Prostate gland (tissue), 2 donors: ENCODE measurements at places on chromosomes 2 and 18.

- no peak for DNase-seq
Observed at GRCh38 chr2:135078417-135078816, 26.3 kb downstream of the RAB3GAP1 start.

- no peak for DNase-seq
Observed at GRCh38 chr2:238930216-238930615, 82.3 kb downstream of the TWIST2 start.

DNA sequence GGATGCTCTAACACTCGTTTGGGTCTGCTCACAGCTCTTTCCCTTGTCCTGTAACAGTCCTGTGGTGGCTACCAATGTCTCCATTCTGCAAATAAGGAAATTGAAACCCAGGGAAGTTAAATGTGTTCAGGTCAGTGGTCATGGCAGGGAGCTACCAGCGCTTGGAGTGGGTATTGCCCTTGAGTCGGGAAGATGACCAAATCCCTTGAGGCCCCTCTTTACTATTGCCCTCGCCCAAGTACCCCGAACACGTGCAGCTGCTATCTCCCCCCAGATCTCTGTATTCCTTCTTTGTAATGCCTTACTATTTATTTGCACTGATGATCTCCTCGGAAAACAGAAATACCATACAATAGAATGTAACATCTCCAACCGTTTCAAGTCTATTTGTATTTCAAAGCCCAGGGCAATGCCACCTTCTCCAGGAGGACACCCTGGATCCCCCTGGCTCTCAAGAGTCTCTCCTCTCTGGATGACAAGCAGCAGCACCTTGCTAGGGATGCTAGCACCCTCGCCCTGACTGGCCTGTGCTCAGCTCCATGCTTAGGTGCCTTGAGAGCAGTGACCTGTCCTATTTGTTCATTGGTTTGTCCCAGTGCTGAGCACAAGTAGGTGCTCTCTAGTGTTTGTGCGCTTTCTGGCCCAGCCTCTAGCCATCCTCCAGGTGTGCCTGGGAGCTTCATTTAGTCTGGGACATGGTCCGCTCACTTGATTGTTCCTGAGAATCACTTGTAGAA is 15.1 kb downstream of the DYSF start:
- no peak for DNase-seq

GRCh38 chr2:8558096-8558495 is 123.8 kb upstream of the ID2 start:
- no peak for DNase-seq

- no peak for DNase-seq
Observed at GRCh38 chr18:32427084-32427900, 43.4 kb downstream of the GAREM1 start.

GRCh38 chr2:159617100-159617499 is 752 bp upstream of the BAZ2B start:
- no peak for DNase-seq

GRCh38 chr2:126752876-126753275 is 96.9 kb downstream of the GYPC start:
- DNase-seq = no peak

GRCh38 chr2:233901884-233902283 is 15.3 kb upstream of the TRPM8 start:
- DNase-seq = no peak

GRCh38 chr2:204691911-204692510 is 146.7 kb downstream of the PARD3B start:
- DNase-seq = peak; percentile 53

DNA sequence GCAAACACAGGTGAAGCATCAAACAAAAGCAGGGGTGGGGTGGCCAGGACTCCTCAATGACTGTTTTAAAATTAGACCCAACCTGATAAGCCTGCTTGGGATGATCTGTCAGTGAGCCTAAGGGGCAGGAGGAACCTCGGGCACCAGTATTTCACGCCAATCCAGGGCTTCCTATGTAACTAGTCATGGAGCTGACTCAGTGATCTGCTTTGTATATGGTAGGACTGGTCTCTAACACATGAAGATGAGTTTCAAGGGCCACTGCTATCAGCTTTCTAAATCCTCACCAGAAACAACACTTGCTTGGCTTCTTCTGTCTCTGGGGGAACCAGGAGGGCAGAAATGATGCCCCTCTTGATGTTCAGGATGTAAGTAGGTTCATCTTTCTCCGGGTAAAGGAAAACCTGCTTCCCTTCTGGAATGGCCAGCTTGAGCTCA is 6.2 kb downstream of the APOB start:
- DNase-seq = no peak

DNA sequence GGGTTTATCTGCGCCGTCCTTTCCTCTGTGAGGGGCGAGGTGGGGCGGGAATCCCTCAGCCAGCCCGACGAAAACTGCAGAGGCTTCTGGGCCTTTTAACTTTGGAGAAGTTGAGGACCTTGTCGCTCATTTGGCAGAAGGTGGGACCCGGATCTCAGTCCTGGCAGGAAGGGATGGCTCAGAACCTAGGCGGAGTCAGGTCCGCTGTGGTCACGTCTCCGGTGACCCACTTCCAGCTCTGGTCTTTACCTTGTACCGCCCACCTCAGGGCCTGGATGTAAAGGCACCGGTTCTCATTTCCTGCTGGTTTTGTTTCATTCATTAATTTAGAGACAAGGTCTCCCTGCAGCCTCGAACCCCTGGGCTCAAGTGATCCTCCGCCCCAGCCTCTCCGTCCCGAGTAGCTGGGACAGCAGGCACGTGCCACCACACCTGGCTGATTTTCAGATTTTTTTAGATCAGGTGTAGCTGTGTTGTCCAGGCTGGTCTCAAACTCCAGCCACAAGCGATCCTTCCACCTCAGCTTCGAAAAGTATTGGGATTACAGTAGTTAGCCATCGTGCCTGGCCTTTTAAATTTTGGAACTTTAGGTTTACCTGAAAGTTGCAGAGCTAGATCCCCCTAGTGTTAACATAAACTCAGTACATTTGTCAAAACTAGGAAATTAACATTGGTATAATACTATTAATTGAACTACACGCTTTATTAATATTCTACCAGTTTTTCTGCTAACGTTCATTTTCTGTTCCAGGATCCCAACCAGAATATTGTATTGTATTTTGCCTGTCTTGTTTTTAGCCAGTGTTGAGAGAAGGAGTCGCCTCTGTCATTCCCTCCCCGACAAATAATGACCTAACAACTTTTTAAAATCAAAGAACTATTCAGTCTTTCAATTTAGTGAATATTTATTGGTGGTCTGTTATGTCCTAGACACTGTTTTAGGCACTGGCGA is 852 bp downstream of the POLI start:
- peak; percentile 39 for DNase-seq

GRCh38 chr2:151816843-151817242 is 11.4 kb downstream of the ARL5A start:
- DNase-seq = no peak

GRCh38 chr2:192535956-192536921 is 341.5 kb upstream of the TMEFF2 start:
- DNase-seq = no peak

GRCh38 chr2:52918551-52918950 is 849.1 kb upstream of the CHAC2 start:
- DNase-seq = no peak

DNA sequence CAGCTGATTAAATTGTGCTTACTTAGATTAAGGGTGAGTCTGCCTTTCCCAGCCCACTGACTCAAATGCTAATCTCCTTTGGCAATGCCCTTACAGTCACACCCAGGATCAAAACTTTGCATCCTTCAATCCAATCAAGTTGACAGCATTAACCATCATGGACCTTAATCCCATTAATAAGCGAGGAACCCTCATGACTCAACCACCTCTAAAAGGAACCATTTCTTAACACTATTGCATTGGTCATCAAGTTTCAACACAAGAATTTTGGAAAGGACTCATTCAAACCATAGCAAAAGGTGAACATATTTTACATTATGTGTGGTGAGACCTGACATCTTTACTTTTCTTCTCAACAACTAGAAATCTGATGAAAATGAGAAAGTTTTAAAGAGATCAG is 187.0 kb downstream of the OSR1 start:
- no peak for DNase-seq

- no peak for DNase-seq
Observed at GRCh38 chr2:186328838-186329237, 157.2 kb upstream of the ZC3H15 start.

GRCh38 chr2:12288048-12288447 is 428.7 kb upstream of the TRIB2 start:
- DNase-seq = no peak

GRCh38 chr2:226782092-226782713 is 17.4 kb downstream of the IRS1 start:
- peak; percentile 49 for DNase-seq

DNA sequence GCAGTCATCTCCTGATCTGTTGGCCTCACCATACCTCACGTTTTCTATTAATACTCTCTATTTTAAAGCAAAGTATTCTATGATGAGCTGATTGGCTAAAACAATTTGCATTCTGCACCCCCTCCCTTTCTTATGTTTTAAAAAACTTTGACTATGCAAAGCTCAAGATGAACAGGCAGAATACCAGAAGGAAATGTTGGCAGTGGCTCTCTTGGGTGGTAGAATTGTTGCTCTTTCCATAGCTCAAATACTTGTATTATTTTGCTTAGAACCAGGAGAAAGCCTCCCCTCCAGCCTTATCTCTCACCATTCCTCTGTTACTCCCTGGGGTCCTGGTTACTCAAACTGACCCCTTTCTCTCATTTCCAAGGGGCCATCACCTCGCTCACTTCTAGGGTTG is 14.4 kb downstream of the GPR45 start:
- no peak for DNase-seq

- no peak for DNase-seq
Observed at GRCh38 chr2:154908327-154908726, 209.8 kb downstream of the KCNJ3 start.

DNA sequence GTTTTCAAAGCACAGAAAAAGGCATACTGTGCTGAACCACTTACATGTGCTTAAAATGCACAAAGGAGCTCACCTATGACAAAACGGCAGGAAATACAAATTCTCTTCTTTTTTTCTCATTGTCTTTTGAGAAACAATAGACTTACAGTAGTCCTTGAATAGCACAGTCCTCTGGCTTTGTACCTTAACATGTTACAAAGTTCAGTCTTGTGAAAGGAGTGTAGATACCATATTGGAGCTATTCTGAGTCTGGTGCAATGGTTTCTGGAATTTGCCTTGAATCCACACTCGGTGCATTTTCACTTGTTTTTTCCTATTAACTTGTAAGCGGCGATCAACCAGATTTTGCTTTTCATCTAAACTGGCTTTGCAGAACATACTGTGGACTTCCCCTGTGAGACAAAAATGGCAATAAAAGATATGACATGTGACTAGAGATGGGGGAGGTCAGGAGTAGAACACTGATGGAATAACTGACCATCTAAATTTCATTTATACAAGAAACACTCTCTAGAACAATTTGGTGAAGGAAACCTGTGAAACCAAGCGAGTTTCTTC is 109.7 kb downstream of the METTL8 start:
- DNase-seq = no peak

DNA sequence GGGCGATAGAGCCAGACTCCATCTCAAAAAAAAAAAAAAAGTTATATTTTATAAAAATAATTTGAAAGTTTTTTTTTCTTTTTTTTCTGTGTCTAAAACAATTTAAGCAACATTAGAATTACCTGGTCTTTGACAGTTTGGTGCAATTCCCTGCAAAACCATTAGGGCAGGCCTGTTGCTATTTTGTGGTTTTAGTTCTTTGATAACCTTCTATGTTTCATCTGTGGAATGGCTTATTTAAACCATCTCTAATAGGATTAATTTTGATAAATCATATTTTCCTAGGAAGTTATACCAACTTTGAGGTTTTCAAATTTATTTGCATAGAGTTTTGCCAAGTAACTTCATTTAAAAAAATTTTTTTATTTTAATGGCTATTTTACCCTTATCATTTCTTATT is 141.2 kb upstream of the TWIST2 start:
- no peak for DNase-seq

DNA sequence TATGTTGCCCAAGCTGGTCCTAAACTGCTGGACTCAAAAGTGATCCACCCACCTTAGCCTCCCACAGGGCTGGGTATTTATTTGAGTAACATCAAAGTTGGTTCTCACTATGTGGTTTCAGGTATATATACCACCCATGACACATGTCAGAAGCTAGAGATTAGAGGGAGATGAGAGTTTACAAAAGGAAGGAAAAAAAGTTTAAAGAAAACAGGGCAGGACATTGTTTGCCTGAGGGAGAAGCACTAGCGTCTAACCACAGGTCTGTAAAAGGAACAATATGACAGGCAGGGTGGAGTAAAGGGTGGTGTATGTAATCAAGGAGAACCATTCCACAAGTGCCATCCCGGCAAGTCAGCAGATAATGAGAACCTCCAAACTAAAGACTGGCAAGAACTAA is 8.5 kb downstream of the CEP76 start:
- DNase-seq = no peak

- DNase-seq = no peak
Observed at GRCh38 chr2:103879101-103879500, 974.8 kb upstream of the POU3F3 start.

GRCh38 chr2:189024901-189025618 is 50.9 kb downstream of the COL3A1 start:
- no peak for DNase-seq

GRCh38 chr2:217593732-217594131 is 409.1 kb downstream of the TNS1 start:
- no peak for DNase-seq

DNA sequence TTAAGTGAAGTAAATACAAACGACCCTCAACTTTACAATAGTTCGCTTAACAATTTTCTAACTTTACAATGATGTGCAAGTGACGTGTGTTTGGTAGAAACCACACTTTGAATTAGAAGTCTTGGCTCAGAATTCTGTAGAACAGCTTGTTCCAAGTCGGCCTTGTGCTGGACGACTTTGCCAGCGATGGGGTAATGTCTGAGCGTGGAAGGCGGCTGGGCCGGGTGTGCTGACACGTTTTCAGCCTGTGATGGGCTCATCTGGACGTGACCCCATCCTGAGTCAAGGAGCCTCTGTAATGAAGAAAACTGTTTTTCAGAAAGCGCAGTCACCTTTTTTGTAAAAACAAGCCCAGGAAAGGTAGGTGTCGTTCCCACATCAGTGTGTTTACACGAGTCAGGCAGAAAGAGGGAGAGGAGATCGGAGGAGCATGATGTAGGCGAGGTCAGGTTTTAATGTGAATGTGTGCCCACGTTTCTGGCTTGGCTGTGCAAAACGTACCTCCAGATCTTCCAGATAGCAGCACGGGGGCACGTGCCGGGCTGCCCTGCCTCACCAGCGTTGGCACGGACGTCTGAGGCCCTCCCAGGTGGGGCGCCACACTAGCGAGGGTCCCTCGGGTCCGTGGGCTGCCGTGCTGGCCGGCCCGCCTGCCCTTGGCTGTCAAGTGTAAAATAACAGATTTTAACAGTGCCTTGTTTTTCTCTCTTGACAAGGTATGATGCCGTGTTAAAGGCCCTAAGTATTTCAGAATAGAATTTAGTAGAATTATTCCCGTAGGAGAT is 54.6 kb downstream of the CTDP1 start:
- DNase-seq = no peak

DNA sequence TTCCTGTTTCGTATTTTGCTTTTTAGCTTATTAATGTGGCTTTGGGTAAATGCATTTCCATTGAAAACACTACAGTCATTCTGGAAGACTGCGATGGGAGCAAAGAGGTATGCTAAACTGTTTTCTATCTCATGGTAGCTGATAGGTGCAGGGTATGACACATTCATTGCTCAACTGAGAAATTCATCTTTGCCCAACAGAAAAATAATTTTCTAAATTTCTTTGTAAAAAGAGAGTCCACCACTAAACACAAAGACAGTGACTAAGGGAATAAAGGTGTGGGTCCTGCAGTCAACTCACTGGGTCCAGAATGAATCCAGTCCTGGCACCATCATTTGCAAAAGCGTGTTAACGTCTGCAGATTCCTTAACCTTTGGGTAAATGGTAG is 19.9 kb downstream of the ERMN start:
- DNase-seq = no peak

- DNase-seq = no peak
Observed at GRCh38 chr2:199861132-199861774, 10.3 kb upstream of the FTCDNL1 start.
